ENCODE measurements at places on chromosomes 12 and 14. TPM values are rescaled to one million over a fixed set of nuclear protein-coding genes. Genes with fewer than 3 reads are reported as not detected.

AGAP2 gene
- polyA plus RNA-seq: 0.49 TPM

DNA sequence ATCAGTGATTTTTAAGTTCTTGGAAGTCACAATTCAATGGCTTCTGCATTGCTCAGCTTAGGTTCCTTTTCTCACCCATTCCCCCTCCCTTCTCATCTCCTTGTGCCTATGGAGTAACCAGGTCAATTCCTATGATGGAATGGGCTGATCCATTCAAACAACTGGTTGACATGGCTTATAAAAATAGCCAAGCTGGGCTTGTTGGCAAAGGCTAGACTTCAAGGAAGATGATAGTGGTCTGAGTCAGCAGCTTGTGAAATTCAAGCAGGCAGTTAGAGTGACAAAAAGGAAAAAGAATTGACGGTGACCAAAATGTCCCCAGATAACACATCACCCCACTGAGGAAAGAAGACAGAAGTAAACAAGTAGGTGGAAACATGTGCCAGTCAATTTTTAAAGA lies 119.9 kb upstream of the PCED1B start:
- no peak for DNase-seq

- DNase-seq: no peak
Measured at GRCh38 chr12:85448548-85449139, 168.6 kb downstream of the ALX1 start.

DNA sequence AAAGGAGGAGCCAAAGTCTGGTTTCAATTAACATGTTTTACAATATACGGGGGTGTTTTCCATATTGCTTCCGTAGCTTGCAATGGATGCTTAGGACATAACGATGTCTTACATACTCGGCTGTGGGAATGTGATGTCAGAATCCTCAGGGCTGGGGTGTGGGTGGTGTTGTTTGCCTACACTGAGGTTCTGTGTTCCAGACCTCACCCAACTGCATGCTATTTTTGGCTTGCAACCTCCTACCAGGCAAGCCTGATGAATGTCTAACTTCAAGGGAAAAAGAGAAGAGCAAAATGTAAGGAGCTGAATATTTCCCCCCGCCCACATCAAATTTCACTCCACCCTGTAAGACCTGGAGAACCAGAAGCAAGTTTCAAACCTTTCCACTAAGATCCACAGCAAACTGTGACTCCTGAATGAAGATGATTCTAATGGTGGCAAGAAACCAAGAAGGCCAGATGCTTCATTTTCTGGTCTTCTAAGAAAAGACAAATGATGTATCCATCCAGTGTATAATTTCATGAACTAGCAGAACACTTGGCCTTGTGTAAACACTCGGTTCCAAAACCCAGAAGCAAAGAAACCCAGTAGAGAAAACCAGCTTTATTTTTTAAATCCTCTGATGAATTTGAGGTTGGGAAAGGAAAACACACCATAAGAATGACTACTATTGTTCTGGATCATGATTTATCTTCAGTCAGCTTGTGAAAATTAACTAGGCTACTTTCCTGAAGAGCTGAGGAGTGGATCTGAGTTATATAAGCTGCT lies 227.9 kb downstream of the DACT1 start:
- DNase-seq: no peak

DNA sequence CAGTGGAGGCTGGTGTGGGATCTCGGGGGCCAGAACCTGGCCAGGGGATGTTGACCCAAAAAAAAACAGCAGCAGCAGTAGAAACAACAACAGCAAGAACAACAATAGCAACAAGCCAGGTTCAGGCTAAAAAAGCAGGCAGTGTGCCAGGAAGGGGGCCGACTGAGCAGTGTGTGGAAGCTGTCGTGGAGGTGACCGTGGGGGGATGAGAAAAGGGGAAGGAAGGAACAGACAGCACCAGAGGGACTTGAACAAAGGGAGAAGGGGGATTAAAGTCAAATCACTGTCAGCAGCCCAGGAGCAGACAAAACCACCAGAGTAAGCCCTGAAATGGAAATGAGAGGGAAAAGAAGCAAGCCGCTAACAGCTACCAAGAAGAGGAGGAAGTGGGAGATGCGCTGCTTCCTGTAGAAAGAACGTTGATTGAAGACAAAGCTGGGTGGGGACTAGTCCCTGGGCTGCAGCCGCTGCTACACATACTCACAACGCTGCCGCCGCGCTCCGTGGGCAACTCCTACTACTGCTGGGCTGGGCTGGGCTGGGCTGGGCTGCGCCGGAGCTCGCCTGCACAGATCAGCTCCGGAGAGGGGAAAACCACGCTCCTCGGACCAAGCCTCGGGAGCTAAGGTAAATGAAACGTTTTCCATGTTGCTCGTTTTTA lies at the start of gene GNG2:
Gene GNG2, plus strand, starts transcription at position 449 of the 661 bp plus-strand sequence. CDS start 90,067 bp downstream, outside the sequence.
- peak; percentile 76 for DNase-seq

SLCO1A2 gene
- polyA plus RNA-seq: 0.32 TPM

DNA sequence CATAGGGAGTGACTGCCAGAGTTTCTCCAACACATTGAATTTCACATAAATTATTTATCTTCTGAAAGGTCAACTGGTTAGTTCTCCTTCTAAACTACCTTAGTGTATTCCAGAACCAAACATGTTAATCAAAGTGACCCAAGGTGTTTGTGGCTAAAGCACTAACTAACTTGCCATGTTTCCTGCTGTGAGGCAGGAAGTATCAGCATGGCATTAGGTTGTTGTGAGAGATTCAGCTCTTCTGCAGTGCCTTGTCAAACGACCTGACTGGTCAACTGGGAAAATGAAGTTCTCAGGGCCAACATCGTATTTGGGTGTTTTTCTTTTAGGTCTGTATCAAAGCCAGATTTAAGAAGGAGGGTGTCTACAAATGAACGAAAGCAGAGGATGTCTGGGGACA lies 448.1 kb downstream of the APAF1 start:
- DNase-seq: no peak
